HT-29 (cell line): ENCODE measurements at places on chromosomes 2 and 18.

DNA sequence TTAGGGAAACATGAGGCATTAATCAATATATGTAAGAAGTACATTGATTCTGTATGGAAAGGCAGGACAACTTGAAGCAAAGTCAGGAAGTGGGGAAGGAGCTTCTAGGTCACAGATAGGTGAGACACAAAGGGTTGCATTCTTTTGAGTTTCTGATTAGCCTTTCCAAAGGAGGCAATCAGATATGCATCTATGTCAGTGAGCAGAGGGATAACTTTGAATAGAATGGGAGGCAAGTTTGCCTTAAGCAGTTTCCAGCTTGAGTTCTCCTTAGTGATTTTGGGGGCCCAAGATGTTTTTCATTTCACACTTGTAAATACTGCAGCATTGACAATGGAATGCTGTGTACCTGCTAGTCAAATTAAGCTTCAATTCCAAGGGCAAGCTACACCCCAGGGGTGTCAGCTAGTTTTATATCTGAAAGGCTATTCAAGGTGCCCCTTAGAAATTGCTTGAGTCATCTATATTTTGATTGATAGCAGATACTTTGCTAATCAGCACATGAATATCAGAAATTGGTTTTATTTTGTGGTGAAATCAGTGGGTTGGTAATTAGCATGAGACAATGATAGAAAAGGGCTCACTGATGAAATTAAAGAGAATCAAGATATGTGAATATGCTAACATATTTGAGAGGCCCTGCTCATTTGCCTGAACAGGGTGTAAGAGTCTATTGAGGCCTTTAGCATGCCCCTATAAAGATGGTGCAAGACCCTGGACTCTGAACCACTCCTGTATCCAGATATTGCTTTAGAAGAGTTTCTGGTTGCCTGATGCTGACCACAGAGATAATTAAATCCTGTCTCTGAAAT lies 131.5 kb downstream of the TMEM17 start:
- DNase-seq, result no peak

DNA sequence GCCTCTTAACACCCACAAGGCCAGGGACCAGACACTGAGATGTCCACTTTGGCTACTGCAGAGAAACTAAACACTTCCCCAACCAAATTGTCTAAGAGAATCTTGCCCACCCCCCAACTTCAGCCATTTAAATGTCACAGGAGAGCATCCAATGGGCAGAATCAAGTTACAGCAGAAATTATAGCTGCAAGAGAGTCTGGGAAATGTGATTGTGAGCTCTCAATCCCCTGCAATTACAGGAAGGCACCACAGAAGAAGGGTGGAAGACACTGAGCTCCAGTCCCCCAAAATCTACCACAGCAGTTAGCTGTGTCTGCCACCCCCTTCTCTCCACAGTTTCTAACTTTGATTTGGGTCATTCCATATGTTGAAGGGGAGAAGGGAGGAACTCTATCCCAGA lies 103.5 kb upstream of the ATL2 start:
- DNase-seq, result no peak

DNA sequence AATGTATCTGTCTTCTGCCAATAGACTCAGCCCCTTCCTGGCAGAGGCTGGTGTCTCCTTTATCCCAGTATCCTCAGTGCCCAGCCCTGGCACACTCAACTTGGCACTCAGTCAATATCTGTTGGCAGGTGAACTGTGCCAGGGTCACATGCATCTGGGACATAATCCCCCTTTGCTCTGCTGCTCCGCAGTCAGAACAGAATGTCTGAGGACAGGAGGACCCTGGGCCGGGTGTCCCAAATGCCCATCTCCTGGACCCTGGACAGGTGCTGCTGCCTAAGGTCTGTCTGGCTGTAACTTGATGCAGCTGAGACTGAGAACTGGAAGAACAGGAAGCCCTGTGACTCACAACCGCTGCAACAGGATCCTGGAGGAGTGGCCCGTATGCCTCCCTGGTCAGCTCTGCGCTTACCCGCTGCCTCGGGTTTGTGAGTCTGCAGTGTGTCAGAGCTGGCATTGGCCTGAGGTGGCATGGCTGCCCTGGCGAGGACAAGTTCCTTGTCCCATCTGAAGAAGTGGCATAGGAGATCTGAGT lies 11.4 kb downstream of the HK2 start:
- peak; percentile 95 for DNase-seq

DNA sequence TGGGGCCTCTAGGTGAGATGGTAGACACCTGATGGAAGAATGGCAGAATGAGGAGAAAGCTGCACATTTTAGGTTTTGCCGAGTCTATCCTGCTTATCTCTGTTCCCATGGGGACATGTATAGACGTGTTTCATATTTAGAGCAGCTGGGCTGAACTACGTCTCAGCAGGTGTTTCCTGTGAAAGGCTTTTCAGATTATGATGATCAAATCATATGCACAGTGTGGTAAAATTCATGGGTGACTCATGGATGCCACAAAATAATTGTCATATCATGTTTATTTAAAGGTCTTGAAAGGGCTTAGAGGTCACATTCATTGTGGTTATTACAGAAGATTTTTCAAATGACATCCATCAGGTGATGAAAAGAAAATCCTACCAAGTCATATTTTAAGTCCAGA lies 90.5 kb downstream of the ICOS start:
- no peak for DNase-seq

GRCh38 chr2:138334323-138334722 lies 167.2 kb upstream of the SPOPL start:
- DNase-seq, result no peak

DNA sequence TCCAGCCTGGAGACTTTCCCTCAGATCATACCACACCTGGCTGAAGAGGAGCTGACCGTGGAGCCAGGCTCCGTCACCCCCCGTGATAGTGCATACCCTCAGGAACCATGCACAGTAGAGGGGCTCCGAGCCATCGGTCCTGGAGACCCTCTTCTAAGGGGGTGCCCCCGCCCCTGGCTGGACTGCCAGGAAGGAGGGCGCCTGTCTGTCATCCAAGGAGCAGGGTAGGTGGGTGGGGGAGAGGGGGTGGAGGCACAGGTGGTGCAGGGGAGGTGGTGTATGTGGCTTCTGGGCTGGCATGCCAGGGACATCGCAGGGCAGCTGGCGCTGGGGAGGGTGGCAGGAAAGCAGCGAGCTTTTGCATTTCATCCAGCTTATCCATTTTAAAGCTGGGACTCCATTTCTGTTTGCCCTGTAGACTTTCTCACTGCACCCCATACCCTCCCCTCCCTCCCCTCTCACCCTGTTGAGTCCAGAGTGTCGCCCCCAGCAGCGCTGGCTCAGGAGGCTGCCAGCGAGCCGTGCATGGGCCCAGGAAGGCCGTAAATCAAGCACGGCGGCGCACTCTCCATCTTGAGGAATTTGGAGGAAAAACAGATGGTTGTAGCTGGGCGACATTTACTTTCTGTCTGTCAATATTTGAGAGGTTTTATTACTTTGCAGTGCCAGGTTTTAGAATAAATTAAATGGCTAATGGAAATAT lies 56.2 kb upstream of the HS6ST1 start:
- no peak for DNase-seq

- no peak for DNase-seq
These were observed 54.0 kb upstream of the LINC00305 start for GRCh38 chr18:64202863-64203262.

GRCh38 chr2:159661286-159661685 lies 44.9 kb upstream of the BAZ2B start:
- no peak for DNase-seq

DNA sequence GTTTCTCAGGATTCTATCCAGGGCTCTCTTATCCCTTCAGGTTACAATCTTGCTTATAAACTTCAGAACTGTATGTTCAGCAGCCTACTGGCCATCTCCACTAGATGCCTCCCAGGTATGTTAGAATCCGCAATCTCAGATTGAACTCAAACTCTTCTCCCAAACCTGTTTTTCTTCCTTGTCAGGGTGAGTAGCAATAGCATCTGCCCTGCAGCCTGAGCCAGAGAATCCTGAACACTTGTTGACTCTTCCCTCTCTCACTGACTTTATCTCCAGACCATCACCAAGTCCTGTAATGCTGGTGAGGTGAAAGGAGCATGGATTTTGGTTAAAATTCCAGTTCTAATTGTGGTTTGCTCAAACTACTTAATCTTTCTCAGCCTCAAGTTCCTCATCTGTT lies 82.6 kb upstream of the ALPP start:
- peak; percentile 11 for DNase-seq

DNA sequence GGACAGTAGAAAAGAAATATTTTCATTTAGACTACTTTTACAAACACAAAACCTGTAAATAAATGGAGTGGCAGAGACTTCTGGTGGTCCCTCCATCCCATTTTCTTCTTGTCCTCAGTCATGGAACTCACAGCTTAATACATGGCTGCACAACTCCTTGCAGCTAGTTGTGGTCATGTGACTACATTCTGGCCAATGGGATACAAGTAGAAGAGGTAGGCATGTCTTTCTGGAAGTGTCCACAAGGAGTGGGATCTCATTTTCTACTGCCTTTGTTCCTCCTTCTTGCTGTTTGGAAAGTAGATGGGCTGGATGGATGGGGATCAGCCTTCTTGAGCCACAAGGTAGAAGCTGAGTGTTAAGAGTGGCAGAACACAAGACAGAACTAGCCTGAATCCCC lies 555.8 kb downstream of the SATB2 start:
- DNase-seq, result peak; percentile 15

- no peak for DNase-seq
These were observed 77.8 kb upstream of the B3GNT2 start for GRCh38 chr2:62118160-62118559.

GRCh38 chr18:56207989-56208388 lies 430.4 kb downstream of the TXNL1 start:
- no peak for DNase-seq

DNA sequence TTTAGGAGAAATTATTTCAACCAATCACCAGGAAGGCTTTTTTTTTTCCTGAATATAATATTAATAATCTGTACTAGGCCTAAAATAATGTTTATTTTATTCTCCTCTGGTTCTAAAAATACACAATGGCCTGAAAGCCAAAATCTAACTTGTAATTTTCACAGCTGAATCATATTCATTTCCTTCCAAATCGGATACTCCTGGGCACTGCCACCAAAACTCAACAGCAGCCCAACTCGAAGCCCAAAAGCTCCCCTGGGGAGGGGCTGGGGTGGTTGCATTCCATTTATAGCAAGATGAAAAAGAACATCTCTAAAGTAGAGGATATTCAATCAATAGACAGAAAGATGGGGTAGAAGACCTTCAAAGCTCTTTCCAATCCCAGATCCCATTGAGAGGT lies 100.5 kb upstream of the SETBP1 start:
- no peak for DNase-seq

DNA sequence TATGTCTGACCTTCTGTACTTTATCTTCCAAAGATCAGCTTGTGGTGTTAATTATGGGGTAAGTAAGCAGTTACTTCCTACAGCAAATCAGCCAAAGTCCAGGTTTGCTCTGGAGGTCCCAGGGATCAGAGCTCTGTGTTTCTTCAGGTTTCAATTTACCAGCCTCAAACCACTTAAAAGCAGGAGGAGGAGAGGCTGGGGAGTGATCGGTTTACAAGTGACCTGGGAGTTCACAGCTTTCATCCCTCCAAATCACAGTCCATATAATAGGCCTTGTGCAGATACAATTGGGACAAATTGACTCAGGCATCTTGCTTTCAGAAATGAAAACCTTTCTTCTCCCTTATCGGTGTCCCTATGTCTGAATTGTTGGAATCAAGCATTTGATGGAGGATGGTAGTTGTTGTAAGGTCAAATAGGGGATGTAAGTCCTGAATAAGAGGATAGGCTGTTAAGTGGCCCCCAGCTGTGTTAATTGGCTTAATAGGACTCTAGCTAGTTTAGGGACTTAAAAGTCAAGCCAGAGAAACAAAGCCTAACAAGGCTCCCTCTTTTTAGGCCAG lies 188.0 kb upstream of the NT5C1B start:
- DNase-seq, result no peak

GRCh38 chr2:175203621-175204496 lies 22.3 kb upstream of the ATP5MC3 start:
- peak; percentile 82 for DNase-seq
